ENCODE measurements at places on chromosomes 5 and 9. TPM values are rescaled to one million over a fixed set of nuclear protein-coding genes. Genes with fewer than 3 reads are reported as not detected.

DNA sequence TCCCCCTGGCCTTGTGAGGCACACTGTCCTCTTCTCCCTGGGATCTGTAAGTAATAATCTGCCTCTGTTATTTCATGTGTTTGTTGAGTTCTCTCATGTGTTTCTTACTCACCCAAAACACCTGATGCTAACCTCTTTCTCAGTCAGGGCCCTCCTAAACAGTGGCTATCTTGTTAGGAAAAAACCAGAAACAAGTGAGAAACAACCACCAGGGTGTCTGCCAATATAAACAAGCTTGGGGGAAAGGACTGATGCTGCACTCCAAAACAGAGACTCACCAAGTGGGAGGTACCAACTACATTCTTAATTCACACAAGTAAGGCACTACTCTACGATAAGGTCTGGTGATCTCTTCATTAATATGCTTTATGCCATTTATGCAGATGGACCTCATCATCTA lies 564.4 kb downstream of the SEMA5A start:
- no peaks in the 10 kb centered on the region for H3K27me3 ChIP-seq
- no peaks in the 10 kb centered on the region for H3K4me1 ChIP-seq
- no peaks in the 10 kb centered on the region for H3K36me3 ChIP-seq
- no peak overlapping the region for H3K27ac ChIP-seq

DNA sequence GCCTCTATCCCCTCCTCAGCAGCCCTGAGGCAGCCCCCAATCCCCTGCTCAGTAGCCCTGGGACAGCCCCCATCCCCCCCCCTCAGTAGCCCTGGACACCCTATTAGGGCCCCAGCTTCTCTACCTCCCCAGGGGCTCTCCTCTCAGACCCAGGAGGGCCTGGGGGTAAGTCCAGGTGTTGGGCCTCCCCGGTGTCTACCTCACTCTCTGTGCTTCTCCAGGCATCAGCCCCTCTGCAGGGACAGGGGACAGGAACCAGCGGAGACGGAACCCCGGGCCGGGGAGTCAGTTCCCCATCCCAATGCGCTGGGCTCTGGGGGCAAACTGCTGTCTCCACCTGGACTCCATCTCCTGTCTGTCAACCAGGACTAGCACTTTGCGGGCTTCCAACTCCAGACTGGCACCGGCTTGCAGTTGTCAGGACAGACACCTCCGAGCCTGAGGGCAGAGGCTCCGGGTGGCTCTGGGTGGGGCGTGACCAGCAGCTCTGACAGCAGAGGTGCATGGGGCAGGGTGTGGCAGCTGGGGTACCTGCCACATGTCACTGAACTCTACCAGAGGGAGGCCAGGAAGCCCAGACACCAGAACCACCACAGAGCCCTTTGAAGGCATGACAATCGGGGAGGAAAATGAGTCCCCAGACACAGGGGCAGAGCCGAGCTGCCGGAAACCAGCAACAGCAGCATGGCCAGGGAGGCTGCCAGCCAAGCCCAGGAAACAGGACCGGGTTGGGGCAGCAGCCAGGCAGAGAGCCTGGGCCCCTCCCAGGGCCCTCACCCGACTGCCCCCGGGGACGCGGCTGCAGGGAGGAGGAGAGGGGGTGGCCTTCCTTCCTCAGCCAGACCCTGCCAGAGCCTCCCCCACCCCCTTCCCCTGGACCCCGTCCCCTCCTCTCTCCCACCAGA lies 17.7 kb upstream of the UBAC1 start:
- no peaks in the 10 kb centered on the region for H3K36me3 ChIP-seq
- H3K27me3 ChIP-seq = no peaks in the 10 kb centered on the region
- no peak overlapping the region for H3K4me3 ChIP-seq
- peaks cover 9% of the 10 kb centered on the region for H3K4me1 ChIP-seq
- H3K27ac ChIP-seq = no peak overlapping the region

DNA sequence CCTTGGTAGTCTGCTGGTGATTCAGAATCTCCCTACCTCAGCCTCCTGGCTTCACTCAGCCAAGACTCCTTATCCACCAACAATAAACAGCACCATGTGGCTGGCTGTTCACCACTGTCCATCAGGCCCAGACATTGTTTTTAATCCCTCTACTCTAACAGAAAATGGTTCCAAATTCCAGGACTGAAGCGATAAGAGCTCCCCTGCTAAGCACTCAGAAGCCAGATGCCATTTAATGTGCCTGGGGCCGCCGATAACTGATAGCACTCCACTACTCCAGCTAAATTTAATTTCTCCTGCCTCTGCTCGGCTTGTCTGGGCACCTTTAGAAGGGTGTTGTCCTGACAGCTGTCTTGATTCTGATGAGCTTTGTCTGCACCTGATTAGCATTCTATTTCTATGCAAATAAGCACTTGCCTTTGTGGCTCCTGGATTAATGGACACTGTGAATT lies 47.1 kb downstream of the ZNF622 start:
- no peaks in the 10 kb centered on the region for H3K4me1 ChIP-seq
- no peak for DNase-seq
- peaks cover 3% of the 10 kb centered on the region for H3K27me3 ChIP-seq

DNA sequence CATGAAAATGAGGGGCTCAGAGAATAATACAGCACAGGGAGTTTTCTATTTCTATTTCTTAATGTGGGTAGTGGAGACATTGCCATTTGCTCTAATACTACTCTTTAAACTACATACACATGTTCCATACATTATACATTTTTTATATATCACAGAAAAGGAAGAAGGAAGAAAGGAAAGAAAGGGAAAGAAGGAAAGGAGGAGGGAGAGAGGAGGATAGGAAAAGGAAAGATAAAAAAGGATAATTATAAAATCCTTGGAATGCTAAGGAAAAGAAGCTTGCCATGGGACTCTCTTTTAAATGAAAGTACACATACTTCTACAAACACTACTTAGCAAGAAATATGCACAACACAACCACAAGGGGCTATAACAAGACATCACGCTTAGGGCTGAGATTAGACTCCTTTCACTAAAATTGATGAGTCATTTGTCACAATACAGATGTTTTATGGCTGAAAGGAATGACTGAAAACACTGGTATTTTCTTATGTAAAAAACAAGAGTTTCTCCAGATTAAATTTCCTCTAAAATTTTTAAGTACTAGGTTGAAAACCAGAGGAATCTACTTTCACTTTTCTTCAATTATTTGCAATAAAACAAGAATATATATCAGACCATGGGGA lies 219.8 kb downstream of the ARL15 start:
- no peak overlapping the region for H3K4me3 ChIP-seq
- DNase-seq = no peak
- no peaks in the 10 kb centered on the region for H3K27me3 ChIP-seq
- H3K36me3 ChIP-seq = no peaks in the 10 kb centered on the region

DNA sequence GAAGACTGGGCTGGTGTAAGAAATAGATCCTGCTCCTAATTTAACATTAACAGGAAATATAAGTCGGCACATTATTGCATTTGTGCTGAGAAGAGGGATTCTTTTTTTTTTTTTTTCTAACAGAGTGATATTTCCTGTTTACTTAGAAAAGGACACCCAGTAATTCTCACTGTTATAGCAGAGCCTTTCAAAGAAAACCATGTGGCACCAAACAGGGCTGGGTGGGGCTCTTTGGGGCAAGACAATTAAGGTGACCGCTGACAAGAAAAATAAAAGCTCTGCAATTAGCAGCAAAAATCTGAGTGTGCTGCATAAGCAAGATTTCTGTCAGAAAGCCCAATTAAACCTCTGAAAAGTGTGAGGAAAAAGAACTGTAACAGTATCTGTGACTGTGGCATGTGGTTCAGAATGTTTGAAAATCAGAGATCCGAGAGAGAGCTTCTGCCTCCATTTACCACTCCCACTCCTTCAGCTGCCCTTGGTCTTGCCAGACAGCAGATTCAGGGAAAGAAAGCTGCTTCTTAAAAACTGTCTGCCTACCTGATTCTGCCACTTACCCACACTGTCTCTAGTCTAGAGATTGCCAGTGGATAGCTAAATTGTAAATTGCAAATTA lies 77.1 kb upstream of the IQGAP2 start:
- no peak for DNase-seq
- peaks cover 7% of the 10 kb centered on the region for H3K27me3 ChIP-seq
- no peaks in the 10 kb centered on the region for H3K36me3 ChIP-seq

GRCh38 chr9:79858508-79858907 lies 286.7 kb downstream of the TLE4 start:
- no peaks in the 10 kb centered on the region for H3K4me1 ChIP-seq
- H3K36me3 ChIP-seq = no peaks in the 10 kb centered on the region
- peak; percentile 15 for DNase-seq
- H3K4me3 ChIP-seq = peak overlapping the region; percentile 6
- H3K27ac ChIP-seq = no peak overlapping the region
- no peaks in the 10 kb centered on the region for H3K27me3 ChIP-seq

DNA sequence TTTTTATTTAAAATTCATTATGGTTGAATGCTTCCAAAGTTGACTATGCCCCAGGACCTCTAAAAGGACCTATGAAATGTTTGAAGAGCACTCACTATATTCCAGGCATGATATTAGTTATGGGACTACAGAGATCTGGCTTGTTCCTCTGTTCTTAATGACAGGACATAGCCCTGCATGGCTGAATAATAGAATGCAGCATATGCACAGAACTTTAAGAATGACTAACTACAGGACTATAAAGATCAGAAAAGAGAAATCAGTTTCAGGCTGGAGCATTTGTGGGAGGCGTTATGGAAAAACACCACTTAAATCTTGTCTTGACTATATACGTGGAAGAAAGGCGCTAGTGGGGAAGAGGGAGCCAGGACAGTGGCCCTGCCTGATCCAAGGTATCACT lies 239.2 kb downstream of the DOCK8 start:
- DNase-seq = no peak
- no peak overlapping the region for H3K27ac ChIP-seq
- no peak overlapping the region for H3K4me3 ChIP-seq
- H3K4me1 ChIP-seq = no peaks in the 10 kb centered on the region

DNA sequence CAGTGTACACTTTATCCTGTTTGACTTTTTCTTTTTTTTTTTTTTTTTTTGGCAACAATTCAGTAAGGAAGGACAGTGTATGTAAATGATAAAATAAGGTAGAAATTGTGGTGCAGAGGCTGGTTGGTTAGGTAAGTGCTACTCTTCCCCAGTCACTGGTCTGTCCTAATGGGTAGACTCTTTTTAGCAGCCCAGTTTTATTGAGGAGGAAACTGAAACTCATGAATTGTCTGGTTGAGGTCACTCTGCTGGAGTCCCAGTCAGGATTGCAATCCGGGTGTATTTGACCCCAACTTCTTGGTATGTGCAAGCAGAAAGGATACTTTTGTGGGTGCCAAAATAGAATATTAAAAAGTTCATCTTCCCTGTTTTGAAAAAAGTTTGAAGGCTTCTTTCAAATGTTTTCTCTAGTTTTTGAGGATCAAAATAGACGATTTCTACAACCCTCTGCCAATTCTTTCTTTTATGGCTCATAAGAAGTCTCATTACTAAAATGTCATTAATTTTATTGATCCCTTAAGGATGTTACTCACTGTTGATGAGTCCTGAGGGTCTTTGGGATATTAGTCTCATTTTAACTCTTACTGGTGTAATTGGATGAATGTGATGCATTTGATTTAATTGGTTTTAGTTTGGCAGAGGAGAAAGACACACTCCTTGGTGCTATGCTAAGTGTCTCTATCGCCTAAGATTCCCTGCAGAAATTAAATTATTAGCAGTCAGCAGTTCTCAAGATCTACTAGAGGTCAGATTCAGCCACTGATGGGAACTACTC lies 171.9 kb downstream of the KDM4C start:
- H3K4me1 ChIP-seq = no peaks in the 10 kb centered on the region
- H3K27ac ChIP-seq = no peak overlapping the region
- H3K27me3 ChIP-seq = no peaks in the 10 kb centered on the region
- H3K36me3 ChIP-seq = no peaks in the 10 kb centered on the region
- H3K4me3 ChIP-seq = no peak overlapping the region

- no peak for DNase-seq
- H3K36me3 ChIP-seq = peaks cover 14% of the 10 kb centered on the region
- peaks cover 6% of the 10 kb centered on the region for H3K27me3 ChIP-seq
- peaks cover 5% of the 10 kb centered on the region for H3K4me1 ChIP-seq
- H3K27ac ChIP-seq = no peak overlapping the region
- no peak overlapping the region for H3K4me3 ChIP-seq
Measured at GRCh38 chr5:177595026-177595585, 3.1 kb downstream of the TMED9 start.

DNA sequence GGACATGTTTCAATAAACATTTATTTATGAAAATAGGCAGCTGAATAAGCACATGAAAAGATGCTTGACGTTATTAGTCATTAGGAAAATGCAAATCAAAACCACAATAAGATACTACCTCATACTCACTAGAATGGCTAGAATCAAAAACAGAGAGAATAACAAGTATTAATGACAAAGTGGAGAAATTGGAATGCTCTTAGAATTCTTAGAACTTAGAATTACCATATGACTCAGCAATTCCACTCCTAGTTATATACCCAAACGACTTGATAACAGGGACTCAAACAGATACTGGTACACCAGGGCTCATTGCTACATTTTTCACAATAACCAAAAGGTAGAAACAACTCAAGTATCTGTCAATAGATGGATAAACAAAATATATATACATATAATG lies 15.1 kb upstream of the TRIM36 start:
- H3K4me1 ChIP-seq = no peaks in the 10 kb centered on the region
- no peak overlapping the region for H3K4me3 ChIP-seq
- DNase-seq = no peak

GRCh38 chr9:111945216-111945615 lies 48.6 kb downstream of the UGCG start:
- no peaks in the 10 kb centered on the region for H3K27me3 ChIP-seq
- DNase-seq = no peak
- no peak overlapping the region for H3K4me3 ChIP-seq
- H3K27ac ChIP-seq = peak overlapping the region; percentile 59

- H3K27me3 ChIP-seq = no peaks in the 10 kb centered on the region
- no peak for DNase-seq
- no peaks in the 10 kb centered on the region for H3K4me1 ChIP-seq
- H3K4me3 ChIP-seq = no peak overlapping the region
Measured at GRCh38 chr5:6596388-6596787, 36.5 kb downstream of the NSUN2 start.

- H3K4me3 ChIP-seq = no peak overlapping the region
- no peaks in the 10 kb centered on the region for H3K36me3 ChIP-seq
- no peaks in the 10 kb centered on the region for H3K27me3 ChIP-seq
- DNase-seq = no peak
Measured at GRCh38 chr9:11892401-11892800, 800.8 kb upstream of the TYRP1 start.

The SAXO1 gene
- total RNA-seq = not detected

The UBLCP1 gene
- total RNA-seq = 31.8 TPM

The CORO2A gene
- 2.0 TPM for total RNA-seq

The BARHL1 gene
- total RNA-seq = not detected

The FAM240B gene
- not detected for total RNA-seq

The ADGRD2 gene
- not detected for total RNA-seq

The ABO gene
- total RNA-seq = 0.10 TPM

All from Panc1 (cell line).